ENCODE measurements at places on chromosomes 5 and 9. TPM values are rescaled to one million over a fixed set of nuclear protein-coding genes. Genes with fewer than 3 reads are reported as not detected.

TMEM252 gene
- 0.69 TPM for total RNA-seq

GRCh38 chr5:5183933-5184332 lies 43.8 kb downstream of the ADAMTS16 start:
- H3K4me1 ChIP-seq: no peaks in the 10 kb centered on the region
- no peak overlapping the region for H3K4me3 ChIP-seq
- H3K27ac ChIP-seq: no peak overlapping the region
- no peaks in the 10 kb centered on the region for H3K36me3 ChIP-seq
- DNase-seq: no peak

- no peak overlapping the region for H3K4me3 ChIP-seq
- no peaks in the 10 kb centered on the region for H3K27me3 ChIP-seq
- H3K27ac ChIP-seq: no peak overlapping the region
- no peaks in the 10 kb centered on the region for H3K36me3 ChIP-seq
- DNase-seq: no peak
Measured at GRCh38 chr9:79362100-79363081, 209.4 kb upstream of the TLE4 start.

CCL27 gene
- not detected for total RNA-seq

GRCh38 chr9:91741522-91741921 lies 208.5 kb downstream of the ROR2 start:
- H3K4me3 ChIP-seq: no peak overlapping the region
- H3K27me3 ChIP-seq: no peaks in the 10 kb centered on the region
- H3K4me1 ChIP-seq: no peaks in the 10 kb centered on the region
- H3K36me3 ChIP-seq: no peaks in the 10 kb centered on the region
- DNase-seq: no peak

DNA sequence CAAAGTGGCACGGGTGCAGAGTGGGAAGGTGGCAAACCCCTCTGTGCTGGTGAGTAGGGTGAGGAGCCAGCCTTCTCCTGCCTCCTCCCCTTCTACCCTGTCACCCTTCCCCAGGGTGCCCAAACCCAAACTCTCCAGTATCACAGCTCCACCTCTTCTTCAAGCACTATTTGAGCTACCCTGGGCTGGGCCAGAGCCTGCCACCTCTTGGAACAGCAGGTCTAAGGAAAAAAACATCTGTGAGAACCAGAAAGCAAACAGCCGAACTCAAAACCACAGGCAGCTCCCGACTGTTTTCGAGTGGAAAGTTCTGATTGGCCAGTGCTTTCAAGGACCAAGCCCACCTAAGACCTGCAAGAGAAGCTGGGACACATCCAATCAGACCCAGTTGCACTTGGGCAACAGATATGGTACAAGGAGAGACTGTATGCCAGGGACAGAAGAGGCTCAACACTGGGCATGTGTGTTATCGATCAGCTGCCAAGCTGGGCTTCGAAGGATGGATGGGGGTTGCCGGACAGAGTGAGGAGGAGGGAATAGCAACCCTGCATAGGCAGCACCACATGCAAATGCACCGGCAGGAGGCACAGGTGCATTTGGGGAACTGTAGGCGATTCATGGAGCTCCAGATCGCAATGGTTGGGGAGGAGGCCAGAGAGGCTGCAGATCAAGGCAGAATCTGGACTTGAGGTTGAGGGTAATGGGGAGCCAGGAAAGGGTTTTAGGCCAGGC lies 19.7 kb downstream of the ACSL6 start:
- no peaks in the 10 kb centered on the region for H3K4me1 ChIP-seq
- H3K36me3 ChIP-seq: no peaks in the 10 kb centered on the region
- H3K4me3 ChIP-seq: no peak overlapping the region
- no peak for DNase-seq
- no peaks in the 10 kb centered on the region for H3K27me3 ChIP-seq

All from uterus (tissue), 4 donors.